ENCODE measurements at places on chromosomes 5 and 9.
A peak's percentile ranks its signal among the peaks of the same experiment; 100 is the strongest.

GRCh38 chr5:23820765-23821471 is 313.5 kb downstream of the PRDM9 start:
- peak; percentile 84 for DNase-seq

DNA sequence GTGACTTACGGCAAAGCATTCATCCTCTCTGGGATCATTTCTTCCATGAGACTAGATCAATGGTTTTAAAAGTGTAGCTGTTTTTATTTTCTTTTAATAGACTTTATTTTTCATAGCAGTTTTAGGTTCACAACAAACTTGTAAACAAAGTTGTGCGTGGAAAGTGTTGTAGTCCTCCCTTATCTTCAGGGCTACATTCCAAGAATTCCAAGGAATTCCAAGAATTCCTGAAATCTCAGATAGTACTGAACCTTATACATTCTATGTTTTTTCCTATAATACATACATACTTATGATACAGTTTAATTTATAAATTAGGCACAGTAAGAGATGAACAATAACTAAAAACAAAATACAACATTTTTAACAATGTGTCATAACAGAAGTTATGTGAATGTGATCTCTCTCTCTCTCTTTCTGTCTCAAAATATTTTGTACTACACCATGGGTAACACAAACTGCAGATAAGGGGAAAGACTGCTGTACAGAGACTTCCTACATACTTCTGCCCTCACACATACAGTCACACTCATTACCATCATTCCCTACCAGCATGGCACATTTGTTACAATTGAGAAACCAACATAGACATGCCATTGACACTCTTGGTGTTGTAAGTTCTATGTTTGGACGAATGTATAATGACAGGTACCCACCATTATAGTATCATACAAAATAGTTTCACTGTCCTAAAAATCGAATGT is 1933.2 kb upstream of the WWC1 start:
- no peak for DNase-seq

GRCh38 chr5:61823065-61823464 is 482.9 kb upstream of the KIF2A start:
- no peak for DNase-seq

DNA sequence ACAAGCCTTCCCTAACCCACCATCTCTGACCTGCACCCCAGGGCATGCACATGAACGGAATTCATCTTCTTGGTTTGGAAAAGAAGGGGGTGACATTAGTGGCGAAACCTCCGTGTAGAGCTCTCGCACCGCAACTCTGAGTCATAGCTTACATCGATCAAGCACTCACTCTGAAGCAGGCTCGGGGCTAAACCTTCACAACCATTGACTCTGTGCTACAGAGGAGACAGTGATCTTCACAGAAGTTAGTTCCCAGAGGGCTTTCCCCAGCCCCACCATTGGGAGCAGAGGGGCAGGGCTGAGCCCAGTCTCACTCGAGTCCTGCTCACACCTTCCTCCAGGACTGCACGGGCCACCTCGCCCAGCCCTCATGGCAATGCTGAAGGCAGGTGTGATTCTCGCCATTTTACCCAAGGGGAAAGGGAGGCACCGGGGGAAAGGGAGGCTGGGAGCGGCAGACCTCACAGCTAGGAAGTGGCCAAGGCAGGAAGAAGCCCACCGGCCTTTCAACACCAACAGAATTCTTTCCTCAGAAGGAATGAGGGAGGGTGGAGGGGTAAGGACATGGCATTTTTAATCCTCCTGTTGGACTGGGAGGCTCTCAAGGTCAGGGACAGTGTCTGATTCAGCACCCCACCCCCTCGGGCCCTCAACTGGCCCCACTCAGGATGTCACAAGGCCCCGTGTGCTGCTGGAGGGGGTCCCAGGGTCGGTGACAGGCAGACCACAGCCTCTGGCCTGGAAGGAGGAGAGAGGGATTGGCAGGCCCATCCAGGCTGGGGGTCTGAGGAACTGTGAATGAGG is 25.9 kb upstream of the IL17B start:
- DNase-seq: peak; percentile 92

DNA sequence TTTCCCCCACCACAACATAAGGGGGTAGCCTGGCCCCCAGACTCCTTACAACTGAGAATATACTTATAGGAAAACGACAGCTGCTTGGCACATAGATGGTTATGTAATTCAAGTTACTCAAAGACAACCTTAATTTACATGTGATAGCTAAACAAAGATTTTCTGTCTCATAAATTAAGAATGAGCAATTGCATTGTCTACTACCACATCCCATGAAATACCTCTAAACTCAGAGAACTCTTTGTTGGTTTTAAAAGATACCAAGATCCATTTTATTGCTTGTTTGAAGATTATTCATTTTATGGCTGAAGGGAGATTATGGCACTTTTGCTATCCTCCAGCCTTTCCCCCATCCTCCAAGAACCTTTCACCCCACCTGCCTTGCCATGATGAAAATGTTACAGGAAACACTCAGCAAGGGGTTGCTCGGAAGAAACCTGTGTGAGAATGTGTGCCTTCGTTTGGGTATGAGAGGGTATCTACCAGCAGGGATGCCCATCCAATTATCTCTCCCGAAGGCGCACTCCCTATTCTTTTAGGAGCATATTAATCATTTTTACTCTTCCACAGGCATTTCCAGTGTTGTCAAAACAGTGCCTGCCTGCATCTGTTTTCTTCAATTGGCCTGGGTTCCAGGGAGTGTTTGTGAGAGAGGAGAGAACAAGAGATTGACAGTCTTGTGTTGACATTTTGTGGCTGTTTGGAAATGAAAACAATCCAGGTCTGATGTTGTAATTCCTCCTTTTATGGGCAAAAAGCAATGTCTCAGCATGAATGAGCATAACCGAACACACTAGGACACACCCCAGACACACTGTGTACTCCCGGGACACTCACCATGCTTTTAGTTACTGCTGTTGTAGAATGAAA is 208.0 kb upstream of the ANKRD55 start:
- DNase-seq: peak; percentile 76

DNA sequence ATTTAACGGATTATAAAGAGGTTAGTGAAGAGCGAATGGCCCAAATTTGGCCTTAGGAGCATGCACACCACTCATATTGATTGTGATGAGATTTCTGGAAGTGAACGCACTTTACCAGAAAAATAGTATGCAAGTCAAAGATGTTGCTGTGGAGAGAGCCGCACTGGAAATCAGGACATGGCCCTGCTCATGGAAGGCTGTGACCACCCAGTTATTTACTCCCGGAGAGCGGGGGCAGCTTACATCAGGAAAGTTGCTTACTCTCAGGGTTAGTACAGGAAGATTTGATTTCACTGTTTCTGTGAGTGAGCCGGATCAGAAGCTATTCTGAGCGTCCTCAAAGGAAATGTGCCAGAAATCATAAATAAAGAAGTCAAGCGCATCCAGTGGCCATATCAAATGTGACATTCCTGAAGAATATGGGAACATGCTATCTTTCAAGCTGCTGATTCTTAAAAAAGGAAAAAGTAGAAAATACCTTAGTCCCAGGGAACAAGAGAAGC is 42.9 kb upstream of the STRBP start:
- DNase-seq: no peak

DNA sequence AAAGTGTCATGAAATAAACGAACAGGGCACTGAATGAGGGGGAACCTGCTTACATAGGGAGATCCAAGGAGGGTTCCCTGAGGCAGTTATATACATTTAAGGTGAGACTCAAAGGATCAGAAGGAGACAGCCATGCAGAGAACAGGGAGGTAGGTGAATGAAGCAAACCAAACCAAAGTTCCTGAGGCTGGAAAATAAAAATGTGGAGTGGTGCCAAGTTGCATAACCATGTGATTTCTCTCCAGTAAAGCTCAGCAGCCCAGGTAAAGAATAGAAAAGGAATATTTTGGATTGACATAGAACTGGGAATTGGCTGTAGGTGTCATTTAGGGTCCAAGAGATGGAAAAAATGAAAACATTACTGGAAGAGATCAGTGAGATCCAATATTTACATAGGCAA is 110.7 kb downstream of the CAAP1 start:
- DNase-seq: no peak

DNA sequence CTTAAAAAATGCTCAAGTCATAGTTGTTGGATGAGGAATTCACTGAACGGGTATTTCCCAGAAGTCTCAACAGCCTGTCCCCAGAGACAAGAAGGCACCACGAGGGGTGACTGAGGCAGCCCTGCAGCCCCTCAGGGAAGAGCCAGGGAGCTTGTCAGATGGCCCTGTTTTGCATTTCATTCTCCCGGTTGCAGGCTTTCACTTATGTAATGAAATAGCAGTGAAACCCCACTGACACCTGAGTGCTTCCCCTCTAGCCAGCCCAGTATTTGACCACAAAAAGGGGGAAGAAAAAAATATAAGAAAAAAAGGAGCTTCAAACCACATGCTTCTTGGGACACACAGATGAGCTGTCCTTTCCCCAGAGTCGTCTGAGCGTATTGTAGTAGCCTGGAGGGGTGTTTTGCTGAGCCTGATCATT is 75.3 kb upstream of the IL12B start:
- DNase-seq: no peak

DNA sequence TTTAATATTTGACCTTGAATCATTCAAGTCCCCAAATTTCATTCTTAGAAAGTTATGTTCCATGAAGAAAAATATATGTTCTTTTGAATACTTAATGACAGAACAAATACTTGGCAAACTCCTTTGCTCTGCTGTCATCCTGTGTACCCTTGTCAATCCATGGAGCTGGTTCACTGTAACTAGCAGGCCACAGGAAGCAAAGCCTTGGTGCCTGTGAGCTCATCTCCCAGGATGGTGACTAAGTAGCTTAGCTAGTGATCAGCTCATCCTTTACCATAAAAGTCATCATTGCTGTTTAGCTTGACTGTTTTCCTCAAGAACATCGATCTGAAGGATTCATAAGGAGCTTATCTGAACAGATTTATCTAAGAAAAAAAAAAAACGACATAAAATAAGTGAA is 65.4 kb downstream of the WDR41 start:
- DNase-seq: peak; percentile 87

Measured in GM23248 (cell line).